Left cardiac atrium (tissue), 4 donors: ENCODE measurements at places on chromosomes 13 and 19.
A peak's percentile ranks its signal among the peaks of the same experiment; 100 is the strongest.

GRCh38 chr19:22620401-22620800 lies 13.7 kb upstream of the ZNF492 start:
- DNase-seq = no peak

DNA sequence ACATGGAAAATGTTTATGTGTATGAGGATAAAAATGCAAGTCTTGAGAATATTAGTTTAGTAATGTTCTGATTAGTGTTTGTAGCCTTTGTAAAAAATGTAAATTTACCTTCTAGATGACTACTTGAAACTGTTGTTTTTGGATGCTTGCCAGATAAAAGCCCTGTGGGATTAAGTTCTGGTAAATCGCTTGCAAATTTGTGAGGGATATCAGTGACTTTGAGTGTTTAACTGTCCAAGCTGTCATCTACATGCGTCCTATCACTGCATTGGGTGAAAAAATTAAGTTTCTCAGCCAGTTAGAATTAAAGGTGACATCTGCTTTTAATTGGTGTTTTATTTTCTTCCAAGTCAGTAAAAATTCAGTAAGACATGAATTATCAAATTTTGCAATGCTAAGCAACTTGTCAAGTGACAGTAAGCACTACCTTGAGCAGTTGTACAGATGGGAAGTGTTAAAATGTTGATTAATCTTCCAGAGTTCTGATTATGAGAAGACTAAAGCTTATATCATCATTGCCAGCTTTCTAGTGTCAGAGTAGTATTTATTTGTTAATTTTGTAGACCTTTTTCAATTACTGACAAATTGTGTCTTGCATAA lies 88.0 kb downstream of the PCCA start:
- DNase-seq = no peak

DNA sequence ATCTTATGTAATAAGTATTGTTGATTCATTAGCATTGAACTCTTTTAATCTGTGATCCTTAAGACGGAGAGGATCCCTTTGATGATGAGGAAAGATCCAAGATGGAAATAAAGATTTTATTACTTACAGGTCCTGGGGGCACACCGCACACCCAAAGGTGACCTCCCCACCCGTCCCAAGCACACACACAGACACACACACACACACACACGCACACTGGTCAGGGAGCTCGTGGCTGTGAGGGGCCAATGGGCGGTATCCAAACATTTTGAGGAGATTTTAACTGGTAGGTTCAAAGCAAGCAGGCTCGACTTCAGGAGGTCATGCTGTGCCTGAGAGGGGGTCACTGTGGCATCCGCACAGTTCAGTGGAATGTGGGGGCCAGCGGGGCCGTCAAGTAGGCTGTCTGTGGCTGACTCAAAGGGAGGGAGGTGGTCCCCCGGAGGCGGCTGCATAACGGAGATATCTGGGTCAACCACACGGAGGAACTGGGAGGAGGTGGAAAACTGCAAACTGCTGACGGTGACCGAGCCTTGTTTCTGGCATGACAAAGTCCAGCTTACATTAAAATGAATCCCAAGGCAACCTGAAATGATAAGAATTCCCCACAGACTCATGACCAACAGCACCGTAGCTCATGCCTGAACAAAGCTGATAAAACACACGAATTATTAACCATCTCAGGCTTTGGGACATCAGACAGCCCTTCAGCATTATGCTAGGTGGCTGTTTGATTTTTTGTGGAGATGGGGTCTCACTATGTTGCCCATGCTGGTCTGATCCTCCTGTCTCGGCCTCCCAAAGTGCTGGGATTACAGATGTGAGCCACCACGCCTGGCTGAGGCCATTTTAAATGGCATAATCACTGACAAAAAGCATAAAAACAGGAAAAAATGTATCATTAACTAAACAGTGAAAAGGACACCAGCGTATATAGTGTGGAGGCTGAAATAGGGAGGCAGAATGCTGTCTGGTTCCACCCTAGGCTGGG lies 20.9 kb upstream of the SIGLEC11 start:
- DNase-seq = no peak

DNA sequence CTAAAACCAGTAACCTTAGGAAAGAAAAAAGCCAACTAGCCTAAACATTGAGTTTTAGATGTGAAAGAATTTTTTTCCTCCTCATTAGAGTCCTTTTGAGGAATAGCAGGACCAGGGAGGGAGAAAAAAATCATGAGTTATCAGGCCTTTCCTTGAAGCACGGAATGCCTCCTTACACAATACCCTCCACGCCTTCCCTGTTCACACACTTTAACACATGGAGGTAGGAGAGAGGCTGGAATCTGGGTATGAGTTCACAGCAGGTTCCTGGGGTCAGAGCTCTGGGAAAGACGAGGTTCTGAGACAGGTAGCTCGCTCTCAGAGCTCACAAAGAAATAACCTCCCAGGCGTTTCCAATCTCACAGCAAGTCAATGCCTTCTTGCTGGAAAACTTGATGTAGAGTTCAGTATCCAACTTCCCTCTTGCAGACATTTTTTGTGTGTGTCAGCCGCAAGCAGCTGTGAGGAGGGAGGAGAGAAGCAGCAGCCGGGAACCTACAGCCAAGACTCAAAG lies 716 bp downstream of the ZNF573 start:
- no peak for DNase-seq

DNA sequence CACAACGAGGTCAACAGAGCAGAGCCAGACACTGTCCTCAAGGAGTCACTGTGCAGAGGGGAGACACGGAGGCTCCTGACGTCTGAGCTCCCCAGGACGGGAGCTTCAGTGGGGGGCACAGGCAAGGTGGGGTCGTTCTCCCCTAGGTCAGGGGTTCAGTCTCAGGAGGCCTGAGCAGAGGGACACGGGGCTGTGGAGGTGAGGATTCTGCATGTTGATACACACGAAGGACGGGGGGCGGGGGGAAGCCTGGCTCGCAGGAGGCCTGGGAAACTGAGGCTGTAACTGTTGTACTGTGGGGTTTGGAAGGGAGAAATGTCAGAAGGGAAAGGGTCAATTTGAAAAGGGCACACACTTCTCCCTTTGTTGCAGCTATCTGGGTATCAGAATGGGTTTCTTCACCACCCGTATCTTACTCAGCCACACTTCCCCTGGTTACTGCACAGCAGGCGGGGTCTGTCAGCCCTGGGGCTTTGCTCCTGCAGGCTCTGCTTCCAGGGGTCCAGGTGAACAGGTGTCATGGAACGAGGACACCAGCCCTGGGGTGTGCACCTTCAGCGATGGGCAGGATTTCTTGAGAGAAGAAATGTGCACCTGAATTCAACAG lies 748 bp upstream of the SIGLEC8 start:
- DNase-seq = no peak

DNA sequence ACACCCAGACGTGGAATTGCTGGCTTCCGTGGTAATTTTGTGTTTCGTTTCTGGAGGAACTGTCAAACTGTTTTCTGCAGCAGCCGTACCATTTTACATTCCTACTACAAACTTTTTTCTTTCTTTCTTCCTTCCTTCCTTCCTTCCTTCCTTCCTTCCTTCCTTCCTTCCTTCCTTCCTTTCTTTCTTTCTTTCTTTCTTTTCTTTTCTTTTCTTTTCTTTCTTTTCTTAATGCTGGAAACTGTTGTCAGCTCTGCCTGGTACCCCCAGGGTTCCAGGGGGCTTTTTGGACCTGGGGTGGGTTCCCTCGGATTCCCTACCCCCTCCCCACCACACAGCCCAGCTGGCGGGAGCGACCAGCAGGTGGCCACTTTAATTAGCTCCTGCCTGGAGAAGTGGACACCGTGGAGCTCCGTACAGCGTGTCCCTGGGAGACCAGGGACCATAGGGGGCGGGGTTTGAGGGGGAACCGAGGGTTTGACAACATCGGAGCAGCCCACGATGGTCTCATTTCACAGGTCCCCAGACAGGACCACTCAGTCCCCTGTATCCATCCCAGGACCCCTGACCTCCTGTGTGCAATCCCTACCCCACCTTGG lies 24.4 kb downstream of the CELF5 start:
- no peak for DNase-seq

DNA sequence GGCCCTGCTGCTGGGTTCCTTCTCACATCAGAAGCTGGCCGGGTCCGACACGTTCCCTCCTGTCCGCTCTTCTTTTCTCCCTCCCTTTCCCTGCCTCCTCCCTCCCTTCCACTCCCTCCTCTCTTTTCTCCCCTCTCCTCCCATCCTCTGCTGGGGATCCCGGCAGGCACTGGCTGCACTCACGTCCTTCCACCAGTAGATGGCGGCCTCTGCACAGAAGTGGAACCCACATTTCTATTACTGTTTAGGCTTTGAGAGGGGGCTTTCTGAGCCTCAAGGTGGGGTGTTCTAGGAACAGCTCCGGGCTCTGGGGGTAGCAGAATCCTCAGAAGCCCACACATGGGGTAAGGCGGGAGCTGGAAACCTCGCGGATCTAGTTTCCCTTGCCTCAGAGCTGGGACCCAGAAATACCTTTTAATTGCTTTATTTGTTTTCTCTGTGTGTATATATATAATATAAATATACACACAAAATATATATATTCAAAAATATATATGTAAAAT lies 294.2 kb downstream of the ZNF536 start:
- peak; percentile 51 for DNase-seq

DNA sequence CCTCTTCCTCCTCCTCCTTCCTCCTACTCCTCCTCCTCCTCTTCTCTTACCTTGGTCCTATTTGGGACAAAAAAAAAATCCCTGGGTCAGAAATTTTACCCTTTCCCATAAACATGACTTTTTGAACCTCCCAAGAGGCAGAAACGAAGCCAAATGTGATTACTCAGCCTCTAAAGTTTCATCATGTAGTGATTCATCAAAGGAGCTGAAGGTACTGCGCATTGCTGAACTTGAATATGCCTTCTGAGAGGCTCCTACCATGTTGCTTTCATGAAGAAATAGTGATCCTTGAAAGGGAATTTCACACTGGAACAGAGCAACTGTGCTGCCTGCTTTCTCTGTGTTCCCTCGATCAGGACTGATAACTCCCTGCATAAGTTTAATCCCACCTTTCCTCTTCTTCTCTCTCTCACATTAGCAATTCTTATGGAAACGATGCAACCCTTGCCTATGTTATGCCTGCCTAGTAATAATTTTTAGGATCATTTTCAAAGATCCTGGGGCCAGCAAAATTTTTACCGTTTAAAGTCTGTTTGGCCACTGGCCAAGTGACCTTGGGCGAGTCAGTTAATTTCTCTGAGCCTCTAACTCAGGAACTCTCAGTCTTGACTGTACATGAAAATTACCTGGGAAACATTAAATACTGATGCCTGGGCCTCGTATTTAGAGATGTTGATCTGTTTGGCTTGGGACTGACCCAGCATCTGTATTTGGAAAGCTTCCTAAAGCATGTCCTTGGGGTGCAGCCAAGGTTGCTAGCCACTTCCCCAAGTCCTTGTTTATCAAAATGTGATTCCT lies 149.5 kb downstream of the DCT start:
- no peak for DNase-seq

DNA sequence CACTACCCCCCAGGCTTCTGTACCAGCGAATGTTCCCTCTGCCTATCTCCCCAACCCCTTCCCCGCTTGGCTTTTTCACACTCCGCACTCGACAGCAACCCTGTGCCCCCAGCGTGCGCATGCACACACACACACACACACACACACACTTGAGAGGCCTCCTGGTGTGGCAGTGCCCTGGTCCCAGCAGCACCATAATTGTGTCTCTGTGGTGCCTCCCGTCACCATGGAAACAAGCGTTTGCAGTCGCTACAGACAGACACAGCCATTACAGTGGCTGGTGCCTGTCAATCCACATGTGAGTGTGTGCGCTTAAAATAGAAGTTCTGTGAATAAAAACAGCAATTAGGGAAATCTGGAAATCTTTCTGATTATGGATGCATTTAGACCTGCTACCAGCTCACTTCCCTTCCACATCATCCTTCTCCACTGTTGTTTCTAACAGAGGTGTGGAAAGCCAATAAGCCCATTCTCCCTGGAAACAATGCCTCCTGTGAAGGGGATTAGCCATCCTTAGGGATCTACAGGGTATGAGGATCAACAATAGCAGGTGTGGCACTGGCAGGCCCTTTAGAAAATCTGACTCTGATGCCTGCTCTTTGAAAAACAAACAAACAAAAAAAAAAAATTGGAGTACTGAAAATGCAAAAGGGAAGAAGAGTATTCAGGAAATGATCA lies 146.3 kb downstream of the DCLK1 start:
- no peak for DNase-seq

- peak; percentile 43 for DNase-seq
Measured at GRCh38 chr19:35509018-35509652, 4.3 kb downstream of the DMKN start.

DNA sequence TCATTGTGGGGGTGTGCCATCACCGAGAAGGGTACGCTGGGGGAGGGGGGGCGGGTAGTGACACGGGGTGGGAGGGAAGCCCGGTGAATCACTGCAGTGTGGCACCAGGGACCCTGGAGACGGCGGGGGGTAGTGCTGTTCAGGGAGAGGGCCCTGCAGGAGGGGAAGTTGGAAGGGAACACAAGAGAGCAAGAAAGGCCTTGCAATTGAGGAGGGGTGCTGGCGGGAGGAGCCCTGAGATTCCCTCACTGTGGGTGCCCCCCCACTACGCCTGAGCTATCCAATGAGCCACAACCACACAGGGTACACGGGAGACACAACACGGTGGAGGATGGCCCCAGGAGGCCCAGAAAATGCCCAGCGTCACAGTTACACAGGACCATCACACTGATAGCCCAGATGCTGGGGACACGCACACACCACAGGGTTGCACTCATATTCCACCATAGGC lies 516 bp upstream of the ATP1A3 start:
- no peak for DNase-seq

DNA sequence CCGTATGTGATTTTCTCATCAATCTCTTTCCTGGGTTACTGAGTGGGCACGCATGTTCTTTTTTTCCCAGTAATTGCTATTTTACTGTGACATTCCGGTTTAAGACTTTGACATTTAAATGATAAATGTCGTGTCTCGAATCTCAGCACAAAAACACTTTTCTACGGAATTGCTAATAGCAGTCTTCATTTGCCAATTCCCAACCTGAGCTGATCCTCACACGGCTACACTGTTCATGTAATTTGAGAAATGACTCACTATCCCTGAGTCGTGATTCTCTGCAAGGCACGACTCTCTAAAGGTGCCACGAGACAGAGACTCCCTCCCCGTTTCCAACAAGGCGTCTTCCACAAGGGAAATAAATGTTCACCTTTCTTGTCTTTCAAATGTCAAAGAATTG lies 88.7 kb upstream of the USP29 start:
- DNase-seq = no peak

- DNase-seq = no peak
Measured at GRCh38 chr13:46728777-46729176, 68.2 kb downstream of the ESD start.

GRCh38 chr13:66660468-66660813 lies 569.7 kb downstream of the PCDH9 start:
- DNase-seq = no peak

DNA sequence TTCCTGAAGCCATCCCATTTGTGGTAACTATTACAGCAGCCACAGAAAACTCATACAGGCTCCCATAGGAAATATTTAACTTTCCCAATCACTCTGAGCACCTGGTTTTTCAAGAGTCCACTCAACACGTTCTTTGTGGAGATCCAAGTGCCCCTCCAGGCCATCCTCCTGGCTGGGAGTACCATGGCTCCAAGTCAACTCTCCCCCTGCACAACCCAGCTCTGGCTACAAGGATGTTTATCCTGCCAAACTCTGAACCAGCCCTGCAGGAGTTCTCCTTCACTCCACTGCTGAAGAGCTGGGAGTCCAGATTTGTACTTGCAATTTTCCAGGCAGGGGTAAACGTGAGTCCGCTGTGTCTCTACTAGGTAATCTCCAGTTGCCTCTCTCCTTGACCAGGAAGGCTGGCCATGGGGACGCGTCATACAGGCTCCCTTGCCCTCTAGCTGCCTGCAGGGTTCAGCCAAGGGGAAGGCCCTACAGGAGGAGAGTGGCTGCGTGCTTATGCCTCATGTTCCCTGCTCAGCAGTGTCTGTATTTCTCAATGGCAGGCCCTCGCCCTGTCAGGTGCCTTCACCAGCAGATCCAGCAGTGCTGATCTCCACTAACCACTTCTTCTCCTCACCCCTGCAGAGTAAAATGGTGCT lies 29.9 kb upstream of the ARGLU1 start:
- DNase-seq = no peak
